ENCODE measurements at places on chromosomes 7 and 10.

DNA sequence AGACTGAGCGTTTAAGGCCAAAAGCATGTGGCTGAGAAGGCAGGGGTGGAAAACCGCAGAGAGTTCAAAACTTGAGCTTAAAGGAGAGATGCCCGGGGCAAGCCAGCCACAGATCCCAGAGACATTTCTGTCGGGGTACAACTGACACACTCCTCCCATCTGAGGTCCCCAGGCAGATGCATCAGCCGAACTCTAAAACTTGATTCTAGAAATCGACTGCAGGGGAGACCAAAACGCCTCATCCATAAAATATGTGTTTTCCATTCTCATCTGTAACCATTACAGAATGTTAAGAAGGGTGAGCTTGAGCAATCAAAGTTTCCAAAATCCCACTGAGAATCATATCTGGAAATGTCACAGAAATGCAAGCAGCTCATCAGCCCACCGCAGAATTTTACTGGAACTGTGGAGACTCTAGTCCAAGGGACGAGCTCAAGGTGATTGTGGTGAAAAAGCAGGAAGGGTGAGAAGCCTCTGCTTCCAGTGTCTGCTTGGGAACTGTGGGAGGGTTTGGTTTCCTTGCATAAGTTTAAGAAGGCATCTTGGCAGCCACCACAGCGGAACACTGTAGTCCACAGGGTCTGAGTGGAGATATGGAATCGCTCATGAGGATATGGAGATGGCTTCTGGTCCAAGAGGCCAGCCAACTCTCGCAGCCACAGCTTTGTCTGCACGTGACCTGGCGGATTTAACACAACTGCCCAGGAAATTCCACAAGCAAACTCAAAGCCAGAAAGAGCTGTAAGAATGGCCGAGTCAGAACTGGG is 249.2 kb downstream of the SFMBT2 start:
- DNase-seq = no peak

DNA sequence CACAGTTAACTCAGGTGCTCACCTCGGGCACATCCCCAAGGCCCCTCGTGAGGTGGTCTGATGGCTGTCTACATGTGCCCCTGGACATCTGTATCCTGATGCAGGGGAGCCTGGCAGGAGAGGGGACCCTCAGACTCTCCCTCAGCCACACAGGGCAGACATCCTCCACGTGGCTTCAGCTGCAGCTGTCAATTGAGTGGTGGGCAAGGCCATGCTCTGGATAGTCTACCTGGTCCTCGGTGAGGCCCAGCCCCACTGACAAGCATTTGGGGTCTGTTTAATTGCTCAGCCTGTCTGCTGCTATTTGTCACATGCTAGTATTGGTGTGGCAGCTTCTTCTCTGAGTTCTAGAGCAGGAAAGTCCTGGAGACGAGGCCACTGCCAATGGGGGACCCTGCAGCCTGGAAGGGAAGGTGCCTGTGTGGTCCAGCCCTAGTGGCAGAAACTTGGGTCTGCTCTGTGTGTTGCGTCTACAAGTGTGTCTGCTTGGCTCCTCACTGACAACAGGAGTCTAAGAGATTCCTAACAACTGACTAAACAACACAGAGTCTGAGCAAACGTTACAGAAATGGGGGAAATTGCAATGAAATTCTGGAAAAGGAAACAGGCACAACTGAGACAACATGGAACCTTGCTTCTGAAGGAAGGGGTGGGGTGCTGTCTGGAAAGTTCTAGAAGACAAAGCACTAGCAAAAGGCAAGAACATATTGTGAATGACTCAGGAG is 59.3 kb upstream of the IGFBP3 start:
- no peak for DNase-seq

DNA sequence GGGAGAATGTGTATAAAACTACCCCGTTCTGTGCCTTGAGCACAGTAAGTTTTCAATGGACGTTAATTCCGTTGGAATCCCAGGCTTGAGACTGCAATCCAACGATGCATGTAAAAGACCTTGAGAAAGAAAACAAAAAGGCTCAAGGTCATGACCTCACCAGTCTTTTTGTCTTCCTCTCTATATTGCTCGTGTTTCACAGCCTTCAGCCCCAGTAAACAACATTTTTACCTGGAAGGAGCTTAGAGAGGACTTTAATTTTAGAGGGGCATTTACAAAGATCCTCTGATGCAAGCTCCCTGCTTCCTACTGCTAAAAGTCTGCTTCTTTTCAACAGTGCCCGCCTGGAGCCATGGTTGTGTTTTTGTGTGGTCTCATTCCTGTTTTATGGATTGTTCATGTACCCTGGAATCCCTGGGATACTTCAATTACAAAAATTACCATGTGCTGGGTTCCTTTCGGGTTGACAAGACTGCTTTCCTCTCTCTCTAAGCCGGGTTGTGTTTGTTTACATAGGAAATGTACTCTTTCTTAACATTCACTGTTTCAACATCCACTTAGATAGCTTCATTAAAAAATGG is 320.1 kb upstream of the NFE2L3 start:
- DNase-seq = no peak

GRCh38 chr7:99731638-99732374 is 3.2 kb downstream of the CYP3A7 start:
- no peak for DNase-seq

DNA sequence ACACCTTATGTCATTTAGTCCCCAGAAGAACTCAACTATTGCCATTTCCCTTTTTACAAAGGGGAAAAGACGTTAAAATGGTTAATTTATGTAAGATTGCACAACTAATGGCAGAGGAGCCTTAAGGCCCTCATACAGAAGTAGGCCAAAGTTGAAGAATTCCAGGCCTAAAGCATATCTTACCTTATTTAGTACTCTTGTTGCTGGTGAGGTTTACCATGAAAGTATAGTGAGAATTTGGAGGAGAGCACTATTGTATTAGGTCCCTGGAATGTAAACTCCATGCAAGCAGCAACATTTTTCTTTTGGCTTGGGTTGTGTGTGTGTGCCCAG is 731 bp upstream of the CRPPA start:
- DNase-seq = no peak

Data from RWPE1 (cell line).